ENCODE measurements at places on chromosomes 7 and 10.

GRCh38 chr7:79199266-79199665 is 254.2 kb downstream of the MAGI2 start:
- DNase-seq, result no peak

DNA sequence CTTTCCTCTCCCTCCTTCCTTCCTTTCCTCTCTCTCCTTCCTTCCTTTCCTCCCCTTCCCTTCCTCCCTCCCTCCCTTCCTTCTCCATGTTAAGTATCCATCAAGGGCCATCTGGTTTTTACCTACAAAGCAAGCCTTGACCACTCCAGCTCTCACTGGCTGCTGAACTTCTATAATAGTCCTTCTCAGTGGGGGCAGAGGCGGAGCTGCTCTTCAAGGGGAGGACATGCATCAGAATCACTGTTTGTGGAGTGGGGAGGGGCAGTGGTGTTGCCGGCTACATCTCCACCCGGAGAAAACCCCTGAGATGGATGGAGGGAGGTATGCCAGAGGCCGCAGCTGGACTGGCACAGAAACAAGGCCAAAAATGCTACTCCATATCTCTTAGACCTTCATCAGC is 25.9 kb downstream of the LAMB1 start:
- no peak for DNase-seq

- DNase-seq, result no peak
Measured at GRCh38 chr7:48421357-48421756, 250.1 kb downstream of the ABCA13 start.

DNA sequence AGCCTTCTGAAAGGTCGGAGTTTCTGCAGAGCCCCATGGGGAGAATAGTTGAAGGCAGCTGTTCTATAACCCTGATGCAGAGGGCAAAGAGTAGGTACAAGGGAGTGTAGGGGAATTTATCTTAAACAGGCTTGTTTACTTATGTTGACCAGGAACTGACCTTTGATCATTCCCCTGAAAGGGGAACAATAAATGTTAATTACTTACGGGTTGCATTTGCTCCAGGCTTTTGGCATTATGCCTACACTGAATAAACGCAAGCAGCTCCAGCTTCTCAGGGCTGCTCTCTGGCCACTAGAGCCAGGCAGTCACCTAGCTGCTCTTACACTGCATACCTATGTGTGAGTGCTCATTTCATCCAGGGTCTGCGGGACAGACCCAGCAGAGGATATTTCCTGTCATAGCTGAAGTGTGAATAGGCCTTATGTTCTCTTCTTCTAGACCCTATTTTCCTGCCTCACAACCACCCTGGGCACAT is 26.9 kb upstream of the ABCA13 start:
- DNase-seq, result no peak

DNA sequence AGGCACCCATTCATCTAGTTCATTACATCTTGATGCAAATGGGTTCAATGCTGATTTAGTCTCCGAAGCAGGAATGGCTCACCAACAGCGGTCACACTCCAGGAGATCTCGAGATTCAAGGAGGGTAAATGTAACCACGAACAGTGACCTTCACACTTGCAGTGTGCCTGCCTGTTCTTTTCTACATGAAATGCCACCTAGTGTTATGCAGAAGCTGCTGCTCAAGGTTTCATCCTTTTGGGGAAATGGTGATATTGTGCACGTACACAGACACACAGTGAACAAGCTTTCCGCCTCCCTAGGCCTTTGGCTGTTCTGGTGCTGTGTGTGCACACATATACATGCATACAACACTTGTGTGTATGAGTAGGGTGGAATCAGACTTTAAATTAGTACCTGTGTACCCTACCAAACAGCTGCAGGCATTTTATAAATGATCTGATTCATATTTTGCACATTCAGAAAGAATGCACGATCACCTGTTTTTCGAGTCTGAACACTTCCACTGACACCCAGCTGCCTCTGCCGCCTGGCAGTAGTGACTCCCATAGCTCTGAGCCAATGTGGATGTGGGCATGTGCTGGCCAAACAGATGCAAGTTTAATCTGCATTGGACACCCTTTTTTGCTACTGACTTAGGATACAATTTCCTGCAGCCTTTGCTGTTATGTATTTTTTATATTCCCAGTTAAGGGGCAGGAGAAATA is 100.5 kb downstream of the TACC2 start:
- no peak for DNase-seq

GRCh38 chr7:102178410-102178809 is 108.3 kb upstream of the SH2B2 start:
- no peak for DNase-seq

DNA sequence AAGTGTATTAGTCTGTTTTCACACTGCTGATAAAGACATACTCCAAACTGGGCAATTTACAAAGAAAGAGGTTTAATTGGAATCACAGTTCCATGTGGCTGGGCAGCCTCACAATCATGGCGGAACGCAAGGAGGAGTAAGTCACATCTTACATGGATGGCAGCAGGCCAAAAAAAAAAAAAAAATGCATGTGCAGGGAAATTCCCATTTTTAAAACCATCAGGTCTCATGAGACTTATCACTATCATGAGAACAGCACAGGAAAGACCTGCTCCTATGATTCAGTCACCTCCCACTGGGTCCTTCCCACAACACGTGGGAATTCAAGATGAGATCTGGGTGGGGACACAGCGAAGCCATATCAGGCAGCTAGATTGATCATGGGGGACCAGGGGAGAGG is 136.8 kb downstream of the EXOC4 start:
- no peak for DNase-seq

DNA sequence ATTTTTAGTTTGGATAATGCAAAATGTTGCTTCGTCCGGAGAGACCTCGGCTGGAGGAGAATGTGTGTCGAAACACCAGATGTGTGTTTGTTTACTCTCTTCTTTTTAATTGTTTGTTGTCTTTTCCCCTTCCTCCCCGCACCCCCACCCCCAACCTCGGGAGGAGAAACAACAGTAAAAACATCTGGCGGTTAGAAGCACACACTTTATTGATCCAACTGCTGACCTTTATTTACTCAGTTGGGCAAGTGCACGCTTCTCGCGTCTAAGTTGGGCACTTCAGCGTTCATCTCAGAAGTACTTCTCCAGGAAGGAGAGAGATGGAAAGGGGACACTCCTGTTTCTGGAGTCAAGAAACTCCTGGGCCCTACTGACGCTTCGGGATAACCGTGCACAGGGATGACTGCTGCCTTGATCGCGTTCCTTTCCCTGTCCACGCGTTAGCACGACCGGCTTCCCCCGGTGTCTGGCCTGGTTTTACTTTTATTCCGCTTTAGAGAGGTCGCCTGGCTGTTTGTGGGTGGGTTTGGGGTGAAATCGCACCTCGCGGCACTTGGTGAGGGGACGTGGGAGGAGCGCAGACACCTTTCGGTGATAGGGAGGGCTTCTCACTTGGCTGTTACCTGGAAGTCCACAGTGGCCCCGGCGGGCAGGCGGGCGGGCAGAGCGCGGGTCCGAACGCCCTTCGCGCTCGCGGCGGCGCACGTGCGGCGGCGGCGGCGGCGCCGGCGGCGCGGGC is 168.3 kb upstream of the PPP1R3A start:
- DNase-seq, result no peak

GRCh38 chr7:149879271-149879743 is 5.5 kb downstream of the ATP6V0E2 start:
- no peak for DNase-seq

GRCh38 chr10:13417459-13418126 is 69.5 kb upstream of the SEPHS1 start:
- DNase-seq, result no peak

GRCh38 chr7:4308205-4308590 is 373.9 kb upstream of the FOXK1 start:
- no peak for DNase-seq

- no peak for DNase-seq
Measured at GRCh38 chr10:132888898-132889490, 53.4 kb downstream of the CFAP46 start.

DNA sequence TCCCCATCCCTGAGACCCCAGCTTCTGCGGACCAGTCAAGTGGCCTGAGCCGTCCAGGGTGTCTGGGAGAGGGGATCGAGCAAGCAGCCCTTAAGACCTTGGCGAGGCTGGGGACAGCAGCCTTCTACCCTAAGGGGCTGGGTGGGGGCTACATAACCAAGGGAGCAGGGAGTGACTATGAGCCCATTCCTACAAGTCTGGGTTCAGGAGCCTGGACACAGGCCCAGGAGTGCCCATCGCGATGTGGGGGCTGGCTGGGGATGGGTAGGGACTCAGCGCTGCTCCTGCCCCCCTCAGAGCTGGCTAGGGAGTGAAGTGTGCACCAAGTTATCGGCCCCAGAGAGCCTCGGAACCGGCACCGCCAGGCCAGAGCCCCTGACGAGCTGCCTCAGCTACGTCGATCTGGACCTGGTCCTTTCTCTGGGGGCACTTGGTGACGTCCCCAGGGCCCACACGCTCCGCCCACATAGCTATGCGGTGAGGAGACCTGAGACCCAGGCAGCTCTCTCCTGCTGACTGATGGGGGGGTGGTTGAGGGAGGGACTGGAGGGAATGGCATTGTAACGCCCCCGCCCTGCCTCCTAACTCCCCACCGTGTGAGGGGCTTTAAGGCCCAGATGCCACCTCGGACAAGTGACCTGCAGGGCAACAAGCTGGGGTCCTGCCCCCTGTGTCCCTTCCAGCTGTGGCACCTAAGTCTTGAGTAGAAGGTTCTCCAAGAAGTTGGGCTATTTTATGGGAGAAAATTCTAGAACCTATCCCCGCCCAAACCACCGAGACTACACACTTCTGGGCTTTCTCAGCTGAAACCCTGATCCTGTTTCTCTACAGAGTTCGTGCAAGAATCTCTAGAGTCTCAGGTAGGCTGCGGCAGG is 2.5 kb downstream of the SAP25 start:
- DNase-seq, result no peak

GRCh38 chr7:73779517-73779916 is 9.4 kb upstream of the CLDN3 start:
- no peak for DNase-seq

DNA sequence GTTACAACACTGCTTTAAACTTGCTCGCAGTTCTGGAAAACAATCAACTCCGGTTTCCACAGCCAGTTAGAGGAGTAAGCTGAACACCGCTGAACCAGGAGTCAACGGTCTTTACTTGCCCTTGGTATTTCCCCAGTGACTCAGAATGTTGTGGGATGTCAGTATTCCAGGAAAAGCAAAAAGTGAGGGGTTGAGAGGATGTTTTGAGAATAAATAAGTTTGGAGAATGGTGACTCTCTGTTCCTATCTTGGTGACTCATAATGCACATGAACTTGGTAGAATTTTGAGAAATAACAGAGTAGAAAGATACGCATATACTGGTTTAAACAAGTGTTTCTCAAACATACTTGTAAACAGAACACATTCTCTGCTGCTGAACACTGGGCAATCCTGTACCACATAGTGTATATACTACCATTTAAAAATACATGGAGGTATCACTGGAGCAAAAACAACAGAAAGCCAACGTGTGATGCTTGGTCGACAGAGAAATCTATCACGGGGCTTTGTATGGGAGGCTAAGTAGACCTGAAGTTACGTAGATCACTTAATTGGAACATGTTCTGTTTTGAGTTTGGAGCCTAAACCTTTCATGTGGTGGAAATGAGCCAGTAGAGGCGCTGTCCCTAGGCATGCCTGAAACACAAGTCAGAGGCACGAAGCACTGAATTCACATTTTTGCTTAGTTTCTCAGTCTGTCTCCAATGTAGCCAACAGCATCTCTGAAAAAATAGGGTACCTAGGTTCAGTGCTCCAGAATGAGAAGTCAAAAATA is 534.3 kb downstream of the PARD3 start:
- no peak for DNase-seq

- no peak for DNase-seq
Measured at GRCh38 chr7:132137681-132138080, 438.6 kb downstream of the PLXNA4 start.

- no peak for DNase-seq
Measured at GRCh38 chr7:78253850-78254725, 455.5 kb downstream of the PHTF2 start.

DNA sequence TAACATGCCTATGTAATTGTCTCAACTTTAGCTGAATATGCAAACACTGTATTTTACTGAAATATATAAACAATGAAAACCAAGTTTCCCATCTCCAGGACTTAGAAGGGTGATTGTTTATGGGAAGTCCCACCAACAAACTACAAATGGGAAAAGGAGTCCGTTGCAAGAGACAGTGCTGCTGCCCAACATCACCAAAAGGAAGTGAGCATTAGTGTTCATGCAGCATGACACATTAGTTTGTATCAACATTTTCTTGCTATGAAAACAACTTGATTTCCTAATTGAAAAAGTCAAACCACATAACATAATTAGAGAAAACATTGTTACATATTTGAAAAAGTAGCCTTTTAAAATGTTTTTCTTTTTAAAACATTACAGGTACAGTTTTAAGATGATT is 138.5 kb downstream of the ZNF438 start:
- DNase-seq, result no peak

DNA sequence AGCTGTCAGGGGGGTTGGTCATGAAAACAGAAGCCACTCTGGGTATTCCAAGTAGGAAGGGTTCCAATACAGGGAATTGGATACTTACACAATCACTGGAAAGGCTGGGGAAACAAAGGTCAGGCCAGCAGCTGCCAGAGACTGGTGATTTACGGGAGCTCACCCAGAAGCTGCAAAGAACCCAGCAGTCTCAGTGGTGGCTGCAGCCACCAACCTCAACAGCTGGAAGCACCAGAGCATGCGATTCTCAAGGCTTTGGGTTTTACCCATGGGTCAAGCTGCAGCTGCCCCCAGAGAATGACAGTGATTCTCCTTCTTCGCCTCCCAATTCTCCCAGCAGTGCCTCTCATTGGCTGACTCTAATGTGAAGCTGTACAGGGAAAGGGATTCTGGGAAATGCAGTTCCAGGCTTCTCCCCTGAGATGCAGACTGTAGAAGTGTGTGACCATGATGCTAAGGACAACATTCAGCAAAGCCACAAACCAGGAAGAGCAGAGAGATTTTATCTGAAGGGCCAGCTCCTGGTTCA is 107.2 kb upstream of the TCF7L2 start:
- no peak for DNase-seq

GRCh38 chr7:99831595-99831994 is 3.8 kb downstream of the CYP3A43 start:
- DNase-seq, result no peak

DNA sequence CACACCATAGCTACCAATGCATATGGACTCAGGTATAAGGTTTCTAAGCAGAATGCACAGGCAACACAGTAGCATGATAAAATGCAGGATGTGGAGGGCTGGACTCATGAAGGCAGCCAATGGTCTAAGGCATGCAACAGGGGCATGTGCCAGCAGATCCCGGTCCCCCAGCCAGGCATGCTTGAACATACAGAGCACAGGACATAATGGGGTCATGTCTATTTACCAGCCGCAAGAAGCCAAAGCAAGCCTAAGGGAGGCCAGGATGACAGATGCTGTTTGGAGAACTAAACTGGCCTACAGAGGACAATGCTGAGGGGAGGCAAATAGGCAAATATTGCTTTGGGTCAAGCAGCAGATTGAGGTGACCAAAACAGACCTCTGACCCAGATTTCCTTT is 60.0 kb upstream of the PDLIM1 start:
- no peak for DNase-seq

- no peak for DNase-seq
Measured at GRCh38 chr7:30908681-30909080, 3.0 kb upstream of the AQP1 start.

GRCh38 chr10:5545426-5545777 is 20.6 kb downstream of the CALML3 start:
- DNase-seq, result no peak

- DNase-seq, result no peak
Measured at GRCh38 chr10:46323176-46323575, 36.4 kb downstream of the ANTXRL start.
